T-helper 2 cell (primary cell): ENCODE measurements at places on chromosomes 4 and X.

DNA sequence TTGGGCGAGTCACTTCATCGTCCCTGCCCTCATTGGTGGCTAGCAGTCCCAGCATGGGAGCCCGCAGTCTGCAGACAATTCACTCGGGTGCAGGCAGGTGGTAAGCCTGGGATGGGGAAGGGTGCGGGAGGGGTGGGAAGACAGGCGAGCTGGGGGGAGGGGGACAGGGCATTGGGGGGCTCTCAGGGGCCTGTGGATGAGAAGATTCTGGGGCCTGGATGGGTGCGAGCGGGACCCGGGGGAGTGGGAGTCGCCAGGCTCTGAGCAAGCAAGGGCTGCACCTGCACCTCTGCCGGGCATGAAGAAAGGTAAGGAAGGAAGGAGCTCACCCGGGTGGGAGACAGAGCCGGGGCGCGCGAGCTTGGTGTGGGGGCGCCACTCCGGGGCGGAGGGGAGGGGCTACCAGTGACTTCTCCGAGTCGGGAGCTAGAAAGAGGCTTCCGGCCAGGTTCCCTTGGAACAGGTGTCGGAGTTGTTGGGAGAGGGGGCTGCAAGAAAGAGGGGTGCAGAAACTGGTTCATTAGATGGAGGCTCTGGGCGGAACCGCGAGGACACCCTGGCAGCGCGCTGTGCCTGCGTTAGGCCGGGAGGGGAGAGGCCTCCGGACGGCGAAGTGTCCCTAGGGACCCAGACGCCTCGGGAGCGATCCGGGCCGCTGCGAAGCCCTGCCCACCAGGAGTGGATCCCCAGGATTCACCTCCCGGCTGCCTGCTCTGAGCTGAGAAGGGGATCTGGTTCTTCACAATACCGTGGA, 103.4 kb upstream of the PDLIM3 start:
- DNase-seq: no peak

DNA sequence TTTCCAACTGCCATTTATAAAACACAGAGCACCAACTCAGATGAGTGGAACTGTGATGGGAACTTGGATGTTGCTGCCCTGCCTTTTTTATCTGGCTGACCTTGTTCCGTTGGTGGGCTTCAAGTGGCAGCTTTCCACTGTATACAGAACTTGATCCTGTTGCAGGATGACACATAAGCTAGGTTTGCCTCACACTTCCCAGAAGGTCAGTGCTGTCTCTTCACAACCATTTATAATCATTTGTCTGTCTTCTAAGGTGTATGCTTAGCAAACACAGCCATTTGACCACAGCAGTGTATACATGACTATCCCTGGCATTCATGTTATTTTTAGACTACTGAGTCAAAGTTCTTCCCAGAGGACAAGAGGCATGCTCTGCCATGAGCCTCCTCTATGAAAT, 20.3 kb downstream of the DGKK start:
- DNase-seq: no peak

- DNase-seq: no peak
Measured at GRCh38 chr4:39883646-39884045, 94.1 kb downstream of the PDS5A start.

GRCh38 chr4:101005659-101006058, 341.7 kb downstream of the PPP3CA start:
- DNase-seq: no peak

- peak; percentile 51 for DNase-seq
Measured at GRCh38 chrX:154717824-154718223, 33.1 kb downstream of the GAB3 start.

- DNase-seq: no peak
Measured at GRCh38 chrX:110584083-110584482, 211.5 kb downstream of the CHRDL1 start.

- no peak for DNase-seq
Measured at GRCh38 chr4:59369229-59369628, 1830.9 kb upstream of the ADGRL3 start.

GRCh38 chr4:125681240-125681639, 366.5 kb downstream of the FAT4 start:
- no peak for DNase-seq

DNA sequence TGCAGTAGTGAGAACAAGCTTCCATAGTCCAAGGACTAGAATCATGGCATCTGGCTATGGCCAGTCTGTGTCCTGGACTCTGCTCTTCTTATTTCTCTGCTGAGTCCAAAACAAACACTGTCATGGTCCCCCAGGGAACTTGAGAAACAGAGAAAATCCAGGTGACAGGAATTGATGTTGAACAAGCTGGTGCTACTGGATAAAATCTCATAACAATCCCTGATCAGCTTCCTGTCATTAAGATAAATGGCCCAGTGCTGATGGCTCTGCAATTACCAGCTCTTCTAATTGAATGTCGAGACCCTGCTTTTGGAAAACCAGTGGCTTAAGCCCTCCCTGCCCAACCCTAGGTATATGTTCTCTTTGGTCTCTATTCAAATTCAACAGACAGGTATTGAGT, 58.8 kb upstream of the ARHGAP36 start:
- no peak for DNase-seq

DNA sequence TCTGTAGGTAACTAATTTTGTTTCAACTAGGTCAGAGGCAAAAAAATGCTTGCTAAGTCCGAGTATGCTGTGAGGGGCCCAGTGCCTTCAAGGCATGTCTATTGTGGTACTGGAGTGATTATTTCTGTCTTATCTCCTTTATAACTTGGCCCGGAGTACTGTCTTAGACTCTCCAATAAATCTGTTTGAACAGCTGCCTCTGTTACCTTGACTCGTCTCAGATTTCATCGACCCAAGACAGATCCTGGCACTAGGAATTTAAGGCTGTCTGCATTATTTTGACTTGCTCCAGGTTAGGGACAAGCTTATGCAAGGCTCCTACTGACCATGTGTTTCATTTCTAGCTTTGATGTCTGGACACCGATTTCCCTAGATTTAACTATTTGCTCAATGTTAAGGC, 41.1 kb upstream of the NKAP start:
- no peak for DNase-seq

- no peak for DNase-seq
Measured at GRCh38 chrX:21493226-21493830, 119.1 kb downstream of the CNKSR2 start.

GRCh38 chr4:118848901-118849300, 13.0 kb upstream of the SEC24D start:
- DNase-seq: no peak

DNA sequence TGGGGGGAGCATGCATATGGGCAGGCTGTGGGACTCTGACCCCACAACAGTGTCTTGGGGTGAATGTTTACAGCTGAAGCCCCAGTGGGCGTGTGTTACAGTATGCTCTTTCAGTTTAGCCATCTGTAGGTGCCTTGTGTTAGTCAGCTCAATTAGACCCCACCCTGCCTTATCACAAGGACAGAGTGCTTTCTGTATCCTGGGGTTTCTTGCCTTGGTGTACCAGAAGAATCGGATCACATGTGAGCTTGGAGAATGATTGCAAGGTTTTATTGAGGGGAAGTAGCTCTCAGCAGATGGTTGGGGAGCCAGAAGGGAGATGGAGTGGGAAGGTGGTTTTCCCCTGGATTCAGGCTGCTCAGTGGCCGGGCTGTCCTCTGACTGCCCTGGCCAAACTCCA, 27.3 kb downstream of the SH3BGRL start:
- DNase-seq: no peak

DNA sequence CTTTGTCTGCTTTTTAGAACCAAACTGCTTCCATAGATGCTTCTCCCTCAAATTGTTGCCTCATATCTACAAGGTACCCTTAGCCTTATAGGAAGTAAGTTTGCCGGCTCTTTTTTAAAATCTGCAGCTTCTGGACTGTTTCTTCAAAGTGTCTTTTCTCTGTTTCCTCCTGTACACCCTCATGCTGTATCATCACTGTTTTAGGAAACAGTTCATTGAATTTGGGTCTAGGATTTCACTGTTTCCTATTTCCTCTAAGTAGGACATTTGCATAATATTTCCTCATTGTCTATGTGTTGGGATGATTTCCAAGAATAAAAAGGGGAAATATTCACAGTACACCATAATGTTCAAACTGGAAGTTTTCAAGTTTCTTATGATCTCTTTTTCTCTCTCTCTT, 43.0 kb downstream of the BANK1 start:
- no peak for DNase-seq

GRCh38 chr4:15836362-15836761, 58.2 kb downstream of the CD38 start:
- DNase-seq: no peak

DNA sequence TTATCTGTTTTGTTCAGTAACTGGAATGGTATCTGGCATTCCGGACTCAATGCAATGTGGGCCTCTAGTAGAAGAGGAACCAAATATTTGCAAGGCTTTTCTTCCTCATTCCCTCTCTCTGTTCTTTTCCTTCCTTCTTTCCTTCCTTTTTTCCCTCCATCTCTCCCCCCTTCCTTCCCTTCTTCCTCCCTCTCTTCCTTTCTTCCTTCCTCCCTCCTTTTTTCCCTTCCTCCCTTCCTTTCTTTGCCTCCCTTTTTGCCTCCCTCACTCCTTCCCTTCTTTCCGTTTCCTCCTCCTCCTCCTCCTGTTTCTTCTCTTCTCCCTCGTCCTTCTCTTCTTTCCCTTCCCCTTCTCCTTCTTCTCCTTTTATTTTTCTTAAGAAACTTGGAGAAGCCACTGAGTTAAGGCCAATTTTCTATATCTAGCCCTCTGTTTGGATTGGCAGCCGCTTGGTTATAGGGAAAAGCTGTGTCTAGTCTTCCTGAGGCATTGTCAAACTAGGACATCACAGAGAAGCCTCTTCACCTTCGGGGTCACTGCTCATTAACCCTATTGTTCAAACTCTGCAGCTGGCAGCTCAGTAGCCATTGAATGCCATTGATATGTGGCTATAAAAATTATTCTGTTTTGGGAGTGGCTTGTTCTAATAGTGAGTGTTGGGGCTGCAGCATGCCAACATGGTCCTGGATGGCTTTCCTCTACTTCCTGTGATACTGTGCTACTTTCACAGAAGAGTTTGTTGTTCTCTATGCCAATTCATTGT, 95.9 kb downstream of the CFAP299 start:
- no peak for DNase-seq

- no peak for DNase-seq
Measured at GRCh38 chr4:141642711-141643110, 6.3 kb downstream of the IL15 start.

DNA sequence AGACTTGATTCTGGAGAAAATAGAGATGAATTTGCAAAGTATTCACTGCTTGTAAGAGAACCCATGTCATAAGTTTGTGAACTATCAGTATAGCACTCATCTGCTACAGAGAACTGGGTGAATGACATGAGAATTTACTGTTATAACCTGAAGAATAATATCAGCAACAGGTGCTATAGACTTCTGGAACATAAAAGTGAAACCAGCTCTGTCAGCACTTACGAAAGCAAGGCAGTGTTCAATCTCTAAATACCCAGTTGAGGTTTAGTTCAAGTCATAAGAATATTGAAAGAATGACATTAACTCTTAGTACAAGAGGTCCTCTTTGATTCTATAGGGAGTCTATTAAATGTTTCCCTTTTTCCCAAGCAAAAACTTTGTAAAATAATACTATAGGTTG, 232.9 kb upstream of the ANKRD50 start:
- no peak for DNase-seq

GRCh38 chrX:18558799-18559198, 113.1 kb downstream of the RS1 start:
- no peak for DNase-seq

- no peak for DNase-seq
Measured at GRCh38 chrX:150525061-150525919, 43.1 kb upstream of the MTM1 start.

- no peak for DNase-seq
Measured at GRCh38 chrX:71475785-71476540, 56.9 kb upstream of the OGT start.

DNA sequence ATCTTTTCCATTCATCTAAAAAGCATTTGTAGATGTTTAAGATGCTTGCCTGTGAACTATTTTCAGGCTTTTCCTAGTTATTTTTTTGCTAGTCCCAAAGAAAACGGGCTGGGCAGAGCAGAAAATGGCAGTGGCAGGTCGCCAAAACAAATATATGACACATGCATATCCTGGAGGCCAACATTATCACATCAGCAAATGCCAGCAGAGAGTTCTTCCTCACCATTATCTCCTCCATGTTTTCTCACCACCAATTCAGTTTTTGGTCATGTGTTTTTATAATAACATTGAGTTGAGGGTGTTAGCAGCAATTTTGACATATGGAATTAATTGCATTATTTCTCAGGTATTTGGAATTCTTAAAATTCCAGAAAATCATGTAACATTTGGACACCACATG, 97.9 kb upstream of the EOLA2 start:
- DNase-seq: no peak

- no peak for DNase-seq
Measured at GRCh38 chrX:18674417-18674787, 2.5 kb upstream of the RS1 start.

DNA sequence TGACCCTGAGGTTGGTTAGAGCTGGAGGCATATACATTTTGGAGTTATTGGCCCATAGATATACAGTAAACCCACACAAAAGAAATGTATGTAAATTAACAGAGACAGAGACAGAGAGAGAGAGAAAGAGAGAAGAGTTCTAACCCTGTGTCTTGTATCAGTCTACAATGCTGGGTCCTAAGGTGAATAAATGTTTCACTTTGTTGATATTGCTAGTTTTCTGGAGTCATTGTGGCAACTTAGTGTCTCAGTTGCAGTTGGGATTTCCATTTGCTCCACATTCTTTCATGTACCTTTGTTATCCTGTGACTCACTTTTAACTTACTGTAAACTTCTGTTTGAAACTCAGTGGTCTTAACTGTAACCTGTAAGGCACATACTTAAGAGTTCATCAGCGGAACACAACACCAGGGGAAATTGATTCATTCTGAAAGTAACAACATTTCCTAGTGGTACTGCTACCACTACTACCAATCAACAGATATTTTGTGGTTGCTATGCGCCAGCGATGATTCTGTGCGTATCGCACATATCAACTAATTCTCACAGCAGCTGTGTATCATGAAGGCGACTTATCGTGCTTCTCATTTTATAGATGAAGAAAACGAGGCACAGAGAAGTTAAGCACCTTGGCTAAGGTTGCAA, 38.5 kb upstream of the ETDA start:
- no peak for DNase-seq

DNA sequence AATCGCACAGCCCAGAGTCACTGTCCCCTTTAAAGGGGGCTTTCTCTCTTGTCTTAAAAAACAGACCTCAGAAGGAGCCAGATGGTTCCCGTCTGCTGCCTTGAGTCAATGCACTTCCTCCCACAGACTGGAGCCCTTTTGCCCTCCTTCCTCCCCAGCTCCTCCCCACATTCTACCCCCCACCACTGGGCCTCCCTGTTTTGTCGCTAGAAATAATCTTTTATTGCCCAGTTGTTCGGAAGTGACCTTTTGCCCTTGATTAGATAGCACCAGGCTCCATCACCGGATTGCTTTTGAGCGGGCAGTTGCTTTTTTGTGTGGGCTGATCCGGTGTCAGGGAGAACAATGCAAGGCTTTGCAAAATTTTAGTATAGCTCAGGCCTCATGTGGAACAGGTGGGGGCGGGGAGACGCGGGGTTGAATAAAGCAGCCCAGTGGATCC, 47.7 kb downstream of the SPRY1 start:
- DNase-seq: peak; percentile 30

GRCh38 chr4:69713593-69713992, 46.8 kb downstream of the SULT1B1 start:
- no peak for DNase-seq
